Activated CD8-positive, alpha-beta memory T cell treated with anti-CD3 and anti-CD28 coated beads for 1 hour (primary cell): ENCODE measurements at places on chromosomes 3 and 15.

GRCh38 chr3:195872800-195873199 lies 35.6 kb downstream of the TNK2 start:
- no peak for DNase-seq

GRCh38 chr3:72317491-72317890 lies 530.8 kb downstream of the SHQ1 start:
- no peak for DNase-seq

GRCh38 chr3:133412183-133413132 lies 12.6 kb downstream of the BFSP2 start:
- DNase-seq, result no peak

- DNase-seq, result no peak
Observed at GRCh38 chr15:46386356-46386755, 751.5 kb downstream of the SQOR start.

GRCh38 chr3:18758047-18758704 lies 333.0 kb upstream of the SATB1 start:
- no peak for DNase-seq

- no peak for DNase-seq
Observed at GRCh38 chr15:77201665-77202064, 130.8 kb upstream of the TSPAN3 start.
